BJ (cell line): ENCODE measurements at places on chromosomes 3 and 15.
A peak's percentile ranks its signal among the peaks of the same experiment; 100 is the strongest.

- DNase-seq: no peak
Observed at GRCh38 chr3:130462089-130462488, 54.9 kb upstream of the COL6A6 start.

- DNase-seq: no peak
Observed at GRCh38 chr3:12638105-12638504, 25.8 kb downstream of the RAF1 start.

- no peak for DNase-seq
Observed at GRCh38 chr3:126130081-126130855, 46.3 kb upstream of the SLC41A3 start.

DNA sequence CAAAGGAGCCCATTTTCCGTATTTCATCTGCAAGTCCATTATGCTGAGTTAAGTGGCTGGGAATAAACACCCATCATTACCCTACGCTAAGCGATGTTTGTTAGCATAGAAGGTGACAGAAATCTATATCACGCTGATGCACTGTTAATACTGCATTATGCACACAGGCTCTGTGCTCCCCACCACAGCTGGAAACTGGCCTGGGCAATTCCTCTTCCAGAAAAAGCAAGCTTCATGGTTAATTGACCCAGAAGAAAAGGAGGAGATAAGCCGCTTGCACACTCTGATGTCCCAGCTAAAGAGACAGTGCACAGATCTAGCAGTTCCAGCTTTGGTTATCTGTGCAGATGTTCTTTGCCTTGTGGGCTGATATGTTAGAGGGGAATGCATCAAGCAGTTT, 232.6 kb downstream of the NTRK3 start:
- no peak for DNase-seq

DNA sequence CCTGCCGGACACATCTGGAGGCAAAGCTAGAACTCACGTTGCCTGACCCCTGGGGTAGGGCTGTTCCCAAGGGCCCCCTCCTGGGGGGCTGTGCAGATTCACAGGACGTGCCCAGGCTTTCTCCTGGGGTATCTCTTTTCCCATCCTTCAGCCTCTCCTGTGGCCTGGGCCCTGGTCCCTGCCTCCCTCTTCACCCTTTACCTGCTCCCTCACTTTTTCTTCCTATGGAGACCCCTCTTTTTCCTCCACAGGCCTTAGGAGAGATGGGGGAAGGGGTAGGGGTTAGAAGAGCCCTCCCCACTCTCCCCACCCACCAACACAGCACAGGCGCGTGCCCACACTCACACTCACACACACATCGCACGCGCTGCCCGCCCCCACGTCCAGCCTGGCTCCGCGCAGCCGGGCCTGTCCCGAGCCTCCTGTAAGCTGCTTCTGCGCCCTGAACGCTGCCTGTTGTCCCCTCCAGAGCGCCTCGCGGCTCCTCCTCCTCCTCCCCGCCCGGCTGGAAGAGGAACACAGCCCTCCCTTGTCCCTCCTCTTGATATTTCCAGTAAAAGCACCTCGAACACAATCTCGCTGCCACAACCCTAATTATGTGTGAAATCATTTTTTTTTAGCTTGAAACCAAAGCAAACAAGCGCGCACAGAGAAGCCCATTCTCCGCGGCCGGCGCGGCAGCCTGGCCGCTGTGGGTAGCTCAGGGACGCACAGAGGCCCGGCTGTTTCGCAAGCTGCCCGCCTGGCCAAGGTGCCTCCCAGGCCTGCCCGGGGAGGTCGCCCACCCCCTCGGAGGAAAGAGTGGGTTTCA, 33.9 kb upstream of the ACAN start:
- no peak for DNase-seq

GRCh38 chr15:69061414-69061842, 46.9 kb downstream of the NOX5 start:
- no peak for DNase-seq

- DNase-seq: no peak
Observed at GRCh38 chr3:120435621-120436020, 15.2 kb downstream of the FSTL1 start.

GRCh38 chr3:25508901-25509300, 80.8 kb downstream of the RARB start:
- peak; percentile 35 for DNase-seq

- no peak for DNase-seq
Observed at GRCh38 chr3:108022256-108023150, 68.3 kb downstream of the CD47 start.

- DNase-seq: no peak
Observed at GRCh38 chr3:115638991-115639390, 15.7 kb downstream of the GAP43 start.
